Myocyte (in vitro differentiated cells): ENCODE measurements at places on chromosomes 1 and 21. TPM values are rescaled to one million over a fixed set of nuclear protein-coding genes. Genes with fewer than 3 reads are reported as not detected.

Gene FCRLA
- 0.68 and 1.5 TPM in 2 replicates for total RNA-seq

Gene CENPL
- 7.9 and 10.9 TPM in 2 replicates for total RNA-seq

Gene CENPF
- 2.8 and 3.7 TPM in 2 replicates for total RNA-seq

Gene CLCA4
- not detected in 2 replicates for total RNA-seq

Gene ATPAF1
- 55.1 and 67.9 TPM in 2 replicates for total RNA-seq

Gene XKR8
- total RNA-seq: 5.1 and 6.6 TPM in 2 replicates

Gene RIMKLA
- total RNA-seq: not detected in 2 replicates

Gene S100A7
- total RNA-seq: not detected in 2 replicates

Gene AADACL4
- total RNA-seq: not detected in 2 replicates

Gene ADAMTS4
- 19.7 and 22.4 TPM in 2 replicates for total RNA-seq

Gene ITGB2
- 2.2 and 3.2 TPM in 2 replicates for total RNA-seq

Gene CIART
- total RNA-seq: 2.0 and 2.5 TPM in 2 replicates

Gene OR2T33
- not detected in 2 replicates for total RNA-seq

Gene VANGL2
- 0.05 and 0.21 TPM in 2 replicates for total RNA-seq

Gene F13B
- not detected in 2 replicates for total RNA-seq

Gene NR1I3
- total RNA-seq: not detected in 2 replicates
